ENCODE measurements at places on chromosomes 12 and 14.

- H3K36me3 ChIP-seq, result peaks cover 13% of the 10 kb centered on the region
- no peaks in the 10 kb centered on the region for H3K27me3 ChIP-seq
- H3K27ac ChIP-seq, result no peak overlapping the region
- peaks cover 26% of the 10 kb centered on the region for H3K4me1 ChIP-seq
- DNase-seq, result no peak
Measured at GRCh38 chr12:124509676-124510300, 57.6 kb downstream of the NCOR2 start.

GRCh38 chr12:23542187-23542586, 407.3 kb downstream of the SOX5 start:
- no peaks in the 10 kb centered on the region for H3K4me1 ChIP-seq
- no peak for DNase-seq
- no peak overlapping the region for H3K27ac ChIP-seq
- no peak overlapping the region for H3K4me3 ChIP-seq

DNA sequence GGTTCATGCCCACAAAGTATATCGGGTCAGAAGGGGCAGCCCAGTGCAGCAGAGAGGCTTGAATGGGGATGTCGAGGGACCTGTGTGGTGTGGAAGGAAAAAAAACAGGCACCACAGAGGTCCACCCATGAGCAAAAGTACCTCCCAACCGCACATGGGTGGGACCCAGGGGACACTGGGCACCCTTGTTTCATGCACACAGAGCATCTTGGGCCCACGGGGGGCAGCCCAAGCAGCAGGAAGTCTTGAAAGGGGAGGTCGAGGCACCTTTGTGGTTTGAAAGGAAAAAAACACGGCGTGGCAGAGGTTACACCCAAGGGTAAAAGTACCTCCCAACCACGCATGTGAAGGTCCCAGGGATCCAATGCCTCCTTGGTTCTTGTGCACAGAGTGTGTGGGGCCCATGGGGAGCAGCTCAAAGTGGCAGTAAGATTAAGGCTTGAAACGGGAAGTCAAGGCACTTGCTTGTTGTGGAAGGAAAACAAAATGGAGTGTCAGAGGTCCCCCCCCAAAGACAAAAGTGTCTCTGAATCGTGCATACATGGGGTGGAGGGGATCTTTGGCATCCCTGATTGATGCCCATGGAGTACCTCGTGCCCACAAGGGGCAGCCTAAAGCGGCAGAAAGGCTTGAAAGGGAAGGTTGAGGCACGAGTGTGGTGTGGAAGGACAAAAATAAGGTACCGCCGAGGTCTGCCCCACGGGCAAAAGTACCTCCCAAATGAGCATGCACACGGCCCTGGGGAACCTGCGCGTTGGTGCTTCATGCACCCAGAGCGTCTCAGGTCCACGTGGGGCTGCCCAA, 575.5 kb downstream of the ALG10 start:
- no peak for DNase-seq
- H3K27ac ChIP-seq, result no peak overlapping the region
- H3K4me3 ChIP-seq, result no peak overlapping the region
- no peaks in the 10 kb centered on the region for H3K36me3 ChIP-seq
- no peaks in the 10 kb centered on the region for H3K4me1 ChIP-seq

DNA sequence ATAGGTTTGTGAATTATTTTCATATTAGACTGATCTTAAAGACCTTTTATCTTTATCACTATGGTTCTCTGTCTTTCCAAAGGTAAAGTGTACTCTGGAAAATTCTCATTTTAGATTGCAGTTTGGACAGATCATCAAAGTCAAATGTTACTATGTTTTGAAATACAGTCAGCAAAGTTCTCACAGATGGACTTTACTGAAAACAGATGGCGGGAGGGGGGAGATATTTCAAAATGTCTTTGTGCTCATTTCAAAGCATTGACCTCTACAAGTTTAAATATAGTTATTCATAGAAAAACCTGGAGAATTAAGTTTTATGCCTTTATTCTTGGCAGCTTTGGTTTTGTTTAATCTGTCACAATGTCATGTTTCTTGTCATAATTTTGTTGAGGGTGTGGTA, 51.8 kb upstream of the LRTM2 start:
- H3K27me3 ChIP-seq, result no peaks in the 10 kb centered on the region
- no peak for DNase-seq
- no peaks in the 10 kb centered on the region for H3K4me1 ChIP-seq
- no peak overlapping the region for H3K4me3 ChIP-seq
- H3K36me3 ChIP-seq, result no peaks in the 10 kb centered on the region

DNA sequence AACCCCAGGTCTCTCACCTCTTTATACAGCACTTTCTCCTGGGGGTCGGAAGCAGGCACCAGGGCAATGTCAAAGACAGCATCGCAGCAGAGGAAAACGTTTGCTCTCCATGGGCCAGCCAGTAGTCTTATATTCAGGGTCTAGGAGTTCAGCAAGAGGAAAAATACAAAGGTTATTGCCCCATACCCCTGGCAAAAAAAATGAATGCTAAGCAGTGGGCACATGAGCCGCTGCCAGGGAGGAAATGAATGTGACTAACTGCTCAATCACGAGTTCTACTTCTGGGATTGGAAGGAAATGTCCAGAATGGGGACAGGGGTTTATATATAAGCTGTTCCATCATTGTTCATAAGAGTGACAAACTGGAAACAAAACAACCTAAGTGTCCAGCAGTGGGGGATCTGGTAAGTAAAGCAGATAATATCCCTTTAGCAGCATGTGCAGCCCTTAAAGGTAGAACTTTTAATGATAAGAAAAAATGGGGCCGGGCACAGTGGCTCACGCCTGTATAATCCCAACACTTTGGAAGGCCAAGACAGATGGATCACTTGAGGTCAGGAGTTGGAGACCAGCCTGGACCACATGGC, 53.8 kb downstream of the PHETA1 start:
- no peaks in the 10 kb centered on the region for H3K36me3 ChIP-seq
- no peak overlapping the region for H3K4me3 ChIP-seq
- no peak overlapping the region for H3K27ac ChIP-seq
- DNase-seq, result no peak

DNA sequence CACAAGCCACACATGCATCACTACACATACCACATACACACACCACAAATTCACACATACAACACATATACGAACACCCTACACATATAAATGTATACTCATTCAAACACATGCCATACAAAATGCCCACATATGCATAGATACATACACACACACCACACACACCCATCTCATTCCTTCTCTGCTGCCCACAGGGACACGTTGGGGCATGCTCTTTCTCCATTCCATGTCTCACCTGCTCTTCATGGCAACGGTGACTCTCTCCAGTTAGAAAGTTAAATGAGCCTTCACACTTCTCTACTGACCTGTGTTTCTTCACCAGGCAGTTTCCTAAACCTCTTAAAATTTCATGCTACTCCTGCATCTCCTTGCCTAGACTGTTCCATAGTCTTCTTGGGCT, 1194.8 kb downstream of the BCL11B start:
- no peak overlapping the region for H3K4me3 ChIP-seq
- H3K27ac ChIP-seq, result no peak overlapping the region
- H3K36me3 ChIP-seq, result no peaks in the 10 kb centered on the region
- H3K4me1 ChIP-seq, result peaks cover 3% of the 10 kb centered on the region

DNA sequence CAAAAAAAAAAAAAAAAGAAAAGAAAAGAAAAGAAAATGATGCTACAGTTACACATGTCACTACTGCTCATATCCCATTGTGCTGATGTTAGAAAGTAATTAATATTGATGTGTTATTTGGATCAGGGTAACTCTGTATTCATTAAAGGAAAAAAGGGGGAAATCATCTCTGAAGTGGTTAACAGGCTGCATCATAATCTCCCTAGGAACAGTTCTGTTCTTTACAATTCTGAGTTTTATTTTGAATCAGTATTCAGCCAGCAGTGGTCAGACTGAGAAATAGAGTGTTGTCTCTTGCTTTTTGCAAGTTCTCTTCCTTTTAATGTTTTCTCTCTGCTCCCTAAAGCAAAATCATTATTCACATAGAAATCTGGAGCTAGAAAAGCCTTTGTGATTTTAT, 128.6 kb upstream of the CRY1 start:
- no peak overlapping the region for H3K4me3 ChIP-seq
- no peak for DNase-seq
- H3K27me3 ChIP-seq, result no peaks in the 10 kb centered on the region

DNA sequence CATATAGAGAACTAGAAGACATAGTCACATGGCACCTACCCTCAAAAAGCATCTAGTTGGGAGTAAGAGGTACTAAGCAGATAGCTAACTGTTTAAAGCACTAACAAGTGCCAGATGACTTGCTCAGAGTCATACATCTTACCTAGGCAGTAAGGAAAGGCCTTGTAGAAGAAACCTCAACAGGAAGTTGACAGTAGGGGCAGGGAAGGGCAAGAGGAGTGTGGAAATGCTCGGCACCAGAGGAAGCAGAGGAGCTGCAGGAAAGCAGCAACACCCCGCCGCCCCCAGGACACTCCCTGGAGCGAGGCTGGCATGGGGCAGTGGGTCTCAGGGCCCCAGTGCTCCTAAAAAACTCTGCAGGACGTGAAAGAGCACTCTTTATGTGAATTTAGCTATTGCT, 92.9 kb downstream of the PPP2R5C start:
- H3K36me3 ChIP-seq, result peaks cover 5% of the 10 kb centered on the region
- H3K27me3 ChIP-seq, result no peaks in the 10 kb centered on the region
- H3K4me3 ChIP-seq, result peak overlapping the region; percentile 32
- H3K4me1 ChIP-seq, result peaks cover 58% of the 10 kb centered on the region

DNA sequence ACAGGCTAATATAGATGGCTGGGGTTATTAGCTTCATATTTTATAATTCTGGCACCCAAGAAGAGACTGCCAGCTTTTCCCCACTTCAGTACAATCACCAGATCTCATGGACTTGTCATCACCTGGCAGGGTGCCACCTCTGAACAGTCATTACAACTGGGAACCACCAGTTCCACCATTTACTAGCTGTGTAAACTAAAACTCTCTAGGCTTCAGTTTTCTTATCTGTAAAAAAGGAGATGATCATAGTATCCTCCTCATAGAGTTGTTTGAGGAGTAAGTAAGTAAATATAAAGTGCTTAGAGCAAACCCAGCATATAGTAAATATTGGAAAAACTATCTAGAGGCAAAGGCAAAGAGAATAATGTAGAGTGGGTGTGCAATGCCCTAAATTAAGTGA, 19.3 kb downstream of the CPNE8 start:
- H3K27me3 ChIP-seq, result no peaks in the 10 kb centered on the region
- H3K4me3 ChIP-seq, result no peak overlapping the region
- DNase-seq, result no peak
- no peak overlapping the region for H3K27ac ChIP-seq
- H3K36me3 ChIP-seq, result no peaks in the 10 kb centered on the region

GRCh38 chr12:117096501-117097042, 2.6 kb downstream of the TESC start:
- no peak overlapping the region for H3K4me3 ChIP-seq
- peaks cover 6% of the 10 kb centered on the region for H3K4me1 ChIP-seq
- no peak for DNase-seq

DNA sequence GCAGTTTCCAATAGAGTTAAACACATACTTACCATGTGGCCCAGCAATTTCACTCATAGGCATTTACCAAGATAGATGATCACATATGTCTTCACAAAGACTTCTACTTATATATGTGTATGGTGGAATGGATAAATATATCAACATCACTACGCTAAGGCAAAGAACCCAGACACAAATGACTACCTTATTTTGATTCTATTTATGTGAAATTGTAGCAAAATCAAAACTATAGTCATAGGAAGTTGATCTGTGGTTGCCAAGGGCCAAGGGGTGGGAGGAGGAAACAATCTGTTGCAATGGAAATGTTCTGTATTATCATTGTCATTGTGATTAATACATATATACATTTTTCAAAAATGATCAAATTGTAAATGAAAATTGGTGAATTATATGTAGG, 47.7 kb upstream of the ANP32D start:
- H3K36me3 ChIP-seq, result no peaks in the 10 kb centered on the region
- no peaks in the 10 kb centered on the region for H3K27me3 ChIP-seq
- no peak overlapping the region for H3K27ac ChIP-seq

DNA sequence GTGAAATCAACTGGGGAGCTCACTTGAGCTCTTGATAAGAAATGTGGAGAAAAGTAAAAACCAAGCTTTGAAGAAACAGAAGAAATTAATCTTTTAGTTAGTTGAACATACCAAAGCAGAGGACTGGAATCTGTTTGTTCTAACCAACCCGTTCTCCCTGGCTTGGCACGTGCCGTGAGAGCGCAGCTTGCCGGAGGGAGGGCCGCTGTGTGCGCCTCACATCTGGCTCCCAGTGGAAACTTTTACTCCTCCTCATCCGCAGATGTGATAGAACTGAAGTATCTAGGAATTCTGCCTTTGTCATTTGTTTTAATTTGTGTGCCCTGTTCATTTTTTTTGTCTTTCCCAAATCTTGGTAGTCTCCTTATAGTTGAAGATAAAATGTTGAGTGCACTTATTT, 64.9 kb downstream of the DDX51 start:
- DNase-seq, result no peak
- H3K4me1 ChIP-seq, result peaks cover 5% of the 10 kb centered on the region
- no peaks in the 10 kb centered on the region for H3K27me3 ChIP-seq

- H3K27ac ChIP-seq, result no peak within 1 kb of the TSS
- H3K4me3 ChIP-seq, result peak within 1 kb of the TSS; percentile 49
- H3K36me3 ChIP-seq, result no peaks in the 10 kb centered on the region
- DNase-seq, result no peak
- H3K4me1 ChIP-seq, result peaks cover 34% of the 10 kb centered on the region
- H3K27me3 ChIP-seq, result peaks cover 32% of the 10 kb centered on the region
Measured at GRCh38 chr14:60723907-60724618, at the start of gene SIX4. Gene SIX4, minus strand, starts transcription at chr14:60724351. Its CDS starts 277 bp downstream, at chr14:60724074.

- no peaks in the 10 kb centered on the region for H3K4me1 ChIP-seq
- no peak overlapping the region for H3K4me3 ChIP-seq
- no peak overlapping the region for H3K27ac ChIP-seq
- H3K36me3 ChIP-seq, result no peaks in the 10 kb centered on the region
- DNase-seq, result no peak
Measured at GRCh38 chr12:65634626-65635331, 189.5 kb upstream of the HMGA2 start.

DNA sequence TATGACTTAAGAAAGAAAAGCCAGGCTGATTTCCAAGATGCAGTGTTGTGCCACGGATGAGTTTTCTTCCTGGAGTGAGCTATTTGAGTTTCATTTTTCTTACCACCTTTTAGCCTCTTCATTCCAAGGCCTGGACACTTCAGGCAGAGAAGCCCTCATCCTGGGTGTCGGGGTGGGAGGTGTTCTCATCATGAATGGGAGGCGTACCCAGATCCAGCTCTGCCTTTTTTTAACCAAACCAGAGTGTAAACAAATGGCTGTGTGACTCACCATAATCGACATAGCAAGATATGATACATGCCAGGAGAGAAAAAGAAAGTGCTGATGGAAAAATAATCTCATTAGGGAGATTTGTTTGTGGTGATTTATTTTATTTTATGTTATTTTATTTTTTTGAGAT, 79.9 kb downstream of the ARF6 start:
- no peak overlapping the region for H3K4me3 ChIP-seq
- H3K36me3 ChIP-seq, result no peaks in the 10 kb centered on the region
- H3K4me1 ChIP-seq, result peaks cover 54% of the 10 kb centered on the region
- H3K27ac ChIP-seq, result peak overlapping the region; percentile 95

- no peaks in the 10 kb centered on the region for H3K36me3 ChIP-seq
- DNase-seq, result no peak
- no peak overlapping the region for H3K4me3 ChIP-seq
- H3K27me3 ChIP-seq, result no peaks in the 10 kb centered on the region
- no peaks in the 10 kb centered on the region for H3K4me1 ChIP-seq
Measured at GRCh38 chr12:45121224-45121623, 70.3 kb upstream of the DBX2 start.

- H3K4me3 ChIP-seq, result no peak overlapping the region
- no peaks in the 10 kb centered on the region for H3K27me3 ChIP-seq
Measured at GRCh38 chr12:121926874-121927706, 8.7 kb downstream of the CFAP251 start.
